Thyroid gland (tissue), 4 donors: ENCODE measurements at places on chromosomes 2 and 18. TPM values are rescaled to one million over a fixed set of nuclear protein-coding genes. Genes with fewer than 3 reads are reported as not detected.

DNA sequence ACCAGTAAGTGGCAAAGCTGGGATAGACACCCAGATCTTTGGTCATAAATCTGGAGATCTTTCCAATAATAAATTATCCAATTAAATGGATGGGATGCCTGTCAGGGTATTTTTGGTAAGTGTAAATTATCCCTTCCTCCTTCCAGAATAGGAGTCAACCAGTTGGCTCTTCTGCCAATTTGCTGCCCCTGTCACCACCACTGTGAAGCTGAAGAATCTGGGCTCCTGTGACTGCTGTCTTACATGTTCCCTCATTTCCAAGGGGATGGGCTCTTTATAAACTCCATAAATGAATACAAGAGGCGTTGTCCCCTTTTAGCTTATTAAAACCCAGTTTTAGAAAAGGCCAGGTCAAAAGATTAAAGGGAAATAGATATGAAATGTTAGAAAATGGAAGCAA, 17.8 kb upstream of the BMP10 start:
- no peak for DNase-seq

GRCh38 chr18:46278481-46279465, 174.6 kb downstream of the HAUS1 start:
- DNase-seq, result no peak

CKAP2L gene
- not detected for total RNA-seq

DNA sequence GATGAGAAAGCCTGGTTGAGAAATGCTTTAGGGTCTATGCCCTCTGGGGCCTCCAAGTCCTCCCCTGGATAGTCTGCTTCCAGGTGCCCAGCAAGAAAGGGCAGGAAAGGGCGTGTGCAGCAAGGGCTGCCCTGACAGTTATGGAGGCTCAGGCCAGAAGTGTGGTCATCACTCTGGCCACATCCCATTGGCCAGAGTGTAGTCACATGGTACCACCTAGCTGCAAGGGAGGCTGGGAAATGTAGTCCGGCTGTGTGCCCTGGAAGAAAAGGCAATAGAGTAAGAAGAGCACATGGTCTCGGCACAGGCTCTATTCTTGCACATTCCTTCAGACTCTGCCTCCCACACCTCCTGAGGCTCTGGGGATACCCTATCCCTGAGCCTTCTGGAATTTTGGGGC, 35.7 kb downstream of the ODC1 start:
- DNase-seq, result no peak

GRCh38 chr2:108916122-108916795, 72.8 kb downstream of the EDAR start:
- no peak for DNase-seq

ANKRD30B gene
- not detected for total RNA-seq

SUCLG1 gene
- total RNA-seq, result 169 TPM

- peak; percentile 50 for DNase-seq
Observed at GRCh38 chr2:231604101-231604684, 11.5 kb downstream of the TEX44 start.

CD226 gene
- 0.98 TPM for total RNA-seq

TSPYL6 gene
- 0.22 TPM for total RNA-seq

VIT gene
- total RNA-seq, result 18.0 TPM

- DNase-seq, result no peak
Observed at GRCh38 chr18:23938043-23938756, 76.4 kb upstream of the TTC39C start.

DNA sequence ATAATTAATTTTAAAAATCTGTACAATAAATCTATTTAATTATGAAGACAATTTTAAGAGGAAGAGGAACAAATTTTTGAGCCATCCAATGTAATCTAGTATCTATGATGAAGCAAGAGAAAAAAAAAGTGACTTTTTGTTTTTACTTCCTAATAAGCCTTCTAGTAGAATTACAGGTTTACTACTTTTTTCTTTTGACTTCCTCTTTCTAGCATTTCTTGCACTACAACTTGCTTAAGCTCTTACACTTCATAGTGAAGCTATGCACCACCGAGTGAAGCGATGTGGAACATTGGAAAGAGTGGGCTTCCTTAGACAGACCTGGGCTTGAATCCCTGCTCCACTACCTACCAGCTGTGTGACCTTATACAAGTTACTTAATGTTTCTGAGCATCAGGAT, 2.1 kb downstream of the SERPINB2 start:
- no peak for DNase-seq

DNA sequence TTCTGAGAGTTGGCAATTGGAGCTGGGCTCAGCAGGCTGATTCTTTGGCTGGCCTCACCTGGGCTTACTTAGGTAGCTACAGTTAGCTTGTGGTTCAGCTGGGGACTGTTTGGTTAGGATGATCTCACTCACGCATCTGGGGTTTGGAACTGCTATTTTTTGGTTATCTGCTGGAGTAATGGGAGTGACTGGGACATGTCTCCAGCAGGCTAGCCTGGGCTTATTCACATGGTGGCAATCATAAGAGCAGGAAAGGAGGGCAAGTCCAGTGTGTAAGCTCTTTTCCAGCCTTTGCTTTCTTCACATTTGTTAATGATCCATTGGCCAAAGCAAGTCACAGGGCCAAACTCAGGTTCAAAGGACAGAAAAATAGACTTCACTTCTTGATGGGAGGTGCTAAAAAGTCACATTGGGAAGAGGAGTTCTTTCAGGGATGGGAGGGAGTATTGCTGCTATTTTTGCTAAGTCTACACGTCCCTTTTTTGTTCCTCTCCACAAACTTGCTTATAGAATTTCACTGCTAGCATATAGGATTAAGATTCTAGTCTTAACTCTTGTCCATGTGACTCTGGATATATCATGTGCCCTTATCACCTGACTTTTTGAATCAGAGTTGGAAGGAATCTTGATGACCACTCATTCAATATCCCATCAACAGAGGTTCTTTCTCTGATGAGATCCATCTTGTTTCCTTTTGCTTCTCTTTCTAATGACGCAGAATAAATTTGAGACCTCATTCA, 174.0 kb downstream of the ZFP36L2 start:
- DNase-seq, result no peak

- DNase-seq, result no peak
Observed at GRCh38 chr2:195709901-195710806, 53.1 kb downstream of the SLC39A10 start.

UNC80 gene
- total RNA-seq, result 3.8 TPM

SIX3 gene
- total RNA-seq, result not detected

- no peak for DNase-seq
Observed at GRCh38 chr2:157459486-157459885, 15.6 kb upstream of the CYTIP start.

- DNase-seq, result peak; percentile 42
Observed at GRCh38 chr2:43032213-43033015, 194.0 kb downstream of the ZFP36L2 start.

- no peak for DNase-seq
Observed at GRCh38 chr18:7657050-7657449, 89.9 kb downstream of the PTPRM start.
